Activated naive CD4-positive, alpha-beta T cell treated with anti-CD3 and anti-CD28 coated beads for 36 hours (primary cell): ENCODE measurements at places on chromosomes 4 and X. TPM values are rescaled to one million over a fixed set of nuclear protein-coding genes. Genes with fewer than 3 reads are reported as not detected.

SSX4B gene
- not detected for total RNA-seq

CCDC120 gene
- 2.2 TPM for total RNA-seq

DNA sequence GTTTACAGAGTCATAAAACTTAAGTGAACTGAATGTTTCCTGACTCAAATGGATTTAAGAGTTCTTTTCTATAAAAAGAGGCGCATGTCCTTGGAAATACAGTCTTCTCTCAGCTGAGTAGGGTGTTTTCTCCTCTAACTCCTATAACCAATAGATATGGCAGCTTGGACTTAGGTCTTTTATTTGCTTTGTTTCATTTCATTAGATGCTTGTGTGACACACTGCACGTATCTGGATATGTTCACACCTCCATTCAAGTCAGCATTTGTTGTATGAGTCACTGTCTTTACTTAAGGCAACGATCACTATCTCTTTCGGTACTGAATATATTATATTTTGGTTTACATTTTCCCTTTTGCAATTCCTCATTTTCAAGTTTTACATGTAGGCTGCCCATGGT, 136.6 kb downstream of the ARSF start:
- no peak for DNase-seq

DNA sequence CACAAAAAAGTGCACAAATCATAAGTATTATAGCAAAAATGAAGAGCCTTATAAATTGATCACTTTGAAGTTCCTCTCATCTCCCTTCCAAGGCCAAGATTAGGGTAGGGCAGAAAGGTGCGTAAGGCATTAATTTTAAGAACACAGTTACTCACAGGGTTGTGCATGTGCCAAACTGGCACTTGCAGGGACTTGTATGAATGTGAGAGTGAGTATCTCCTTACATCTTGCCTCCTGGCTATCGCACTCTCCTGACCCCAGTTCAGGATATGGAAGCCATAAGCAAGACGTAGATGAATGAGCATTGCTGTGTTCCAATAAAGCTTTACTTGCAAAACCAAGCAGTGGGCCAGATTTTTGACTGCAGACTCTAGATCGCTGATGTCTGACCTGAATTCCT, 510.1 kb upstream of the AADAT start:
- no peak for DNase-seq

DNA sequence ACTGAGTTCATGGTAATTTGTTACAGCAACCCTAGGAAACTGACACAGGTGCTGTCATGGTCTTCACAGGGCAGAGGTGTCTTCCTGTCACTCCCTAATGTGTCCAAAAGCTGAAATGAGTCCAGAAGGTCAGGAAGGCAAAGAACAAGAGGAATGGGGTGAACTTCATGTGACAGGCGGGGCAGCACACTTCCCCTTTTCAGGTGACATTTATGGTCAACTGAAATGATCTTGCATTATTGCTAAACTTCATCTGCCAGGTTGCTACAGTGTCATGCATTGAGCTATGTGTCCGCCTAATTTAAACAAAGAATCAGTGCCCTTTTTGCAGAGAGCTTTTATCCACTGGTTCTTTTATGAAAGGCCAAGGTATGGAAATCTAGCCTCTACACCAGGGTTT, 15.9 kb upstream of the CCDC149 start:
- DNase-seq: no peak

DNA sequence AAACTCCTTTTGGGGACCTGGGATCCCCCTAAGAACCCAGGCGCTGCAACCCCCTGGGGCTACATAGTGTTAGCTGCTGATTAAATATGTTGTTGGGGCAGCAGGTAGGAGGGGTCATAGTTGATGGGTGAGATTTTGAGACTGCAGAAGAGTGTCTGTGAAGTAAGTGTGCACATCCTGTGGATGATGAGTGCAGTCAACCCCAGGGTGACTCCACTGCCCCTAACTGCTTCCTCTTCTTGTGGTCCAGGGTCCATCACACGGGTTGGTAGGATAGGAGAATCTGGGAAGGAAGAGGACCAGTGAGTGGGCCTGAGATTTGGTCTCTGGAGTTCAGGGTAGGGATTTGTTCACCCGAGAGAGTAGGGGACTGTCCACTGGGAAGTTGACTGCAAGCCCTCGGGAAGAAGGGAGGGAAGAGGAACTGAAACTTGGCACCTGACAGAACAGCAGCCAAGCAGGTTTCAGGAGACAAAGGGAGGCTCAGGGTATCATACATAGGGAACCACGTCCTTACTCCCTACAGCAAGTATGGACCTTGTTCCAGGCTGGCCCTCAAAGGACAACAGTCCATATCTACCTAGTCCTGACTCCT, 8.5 kb downstream of the DLG3 start:
- no peak for DNase-seq

DNA sequence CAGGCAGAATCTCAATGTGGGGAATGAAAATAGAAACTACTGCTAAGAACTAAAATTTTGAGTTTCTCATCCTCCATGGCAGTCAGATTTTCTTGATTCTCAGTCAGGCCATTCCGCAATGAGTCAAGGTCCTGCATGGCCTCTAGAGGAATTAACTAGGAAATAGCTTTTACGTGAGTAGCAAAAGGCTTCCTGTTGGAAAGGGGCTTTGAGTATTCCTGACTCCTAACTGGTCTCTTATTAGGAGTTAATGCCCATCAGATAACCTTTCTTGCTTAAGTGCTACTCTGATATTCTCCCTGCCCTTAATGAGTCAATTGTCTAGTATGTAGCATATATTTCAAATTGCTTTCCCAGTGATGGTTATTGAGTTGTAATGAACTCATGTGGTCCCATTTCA, 65.7 kb upstream of the ARHGAP24 start:
- DNase-seq: no peak
